ENCODE measurements at places on chromosomes 1 and 21. TPM values are rescaled to one million over a fixed set of nuclear protein-coding genes. Genes with fewer than 3 reads are reported as not detected.

The GBP4 gene
- total RNA-seq: 29.5 TPM

The ZFP69B gene
- 6.3 TPM for total RNA-seq

The SV2A gene
- total RNA-seq: 18.0 TPM

The FCGR3A gene
- total RNA-seq: not detected

The FCER1G gene
- total RNA-seq: 0.63 TPM

The SLC2A5 gene
- total RNA-seq: not detected

The HSPA6 gene
- 1.2 TPM for total RNA-seq

The TCHHL1 gene
- not detected for total RNA-seq

The C8A gene
- not detected for total RNA-seq

The SPRR2A gene
- total RNA-seq: not detected

The CD84 gene
- 17.7 TPM for total RNA-seq

GRCh38 chr1:9340172-9340854 lies 47.6 kb downstream of the SPSB1 start:
- DNase-seq: no peak

GRCh38 chr1:155892796-155893195 lies 18.4 kb downstream of the RIT1 start:
- no peak for DNase-seq

GRCh38 chr1:26387447-26387846 lies 14.9 kb upstream of the ZNF683 start:
- DNase-seq: no peak

DNA sequence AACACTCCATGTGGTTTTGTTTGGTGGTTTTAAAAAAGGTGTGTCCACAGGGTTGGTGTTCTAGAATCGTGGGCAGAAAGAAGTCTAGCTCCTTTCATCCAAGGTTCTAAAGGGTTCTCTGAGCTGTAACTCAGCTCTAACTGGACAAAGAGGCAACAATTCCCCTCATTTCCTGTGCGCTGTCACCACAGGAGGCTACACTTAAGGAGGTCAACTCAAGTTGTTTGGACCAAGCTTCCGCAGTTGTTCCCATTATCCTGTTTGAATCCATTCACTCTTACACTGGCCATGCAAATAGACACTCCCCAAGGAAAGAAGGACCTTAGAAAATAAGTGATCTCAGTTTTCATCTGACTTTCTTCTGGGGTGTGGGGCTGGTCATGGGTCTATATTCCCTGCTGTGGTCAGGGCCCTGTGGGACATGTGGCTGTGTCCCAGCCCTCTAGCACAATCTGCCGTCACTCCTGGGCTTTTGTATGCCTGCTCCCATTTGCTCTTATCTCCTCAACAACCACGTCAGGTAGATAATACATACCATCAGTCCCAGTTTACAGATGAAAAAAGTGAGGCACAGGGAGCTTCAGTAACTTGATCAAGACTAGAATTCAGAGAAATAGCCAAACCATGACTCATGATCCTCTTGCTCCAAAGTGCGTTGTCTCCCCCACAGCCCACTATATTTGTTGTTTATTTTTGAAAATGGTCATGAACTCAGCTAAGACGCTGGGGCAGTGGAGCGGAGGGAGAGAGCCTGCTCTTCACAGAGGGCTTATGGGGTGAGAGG lies 103.6 kb downstream of the RHOU start:
- no peak for DNase-seq

GRCh38 chr1:39761557-39762260 lies 9.4 kb downstream of the OXCT2 start:
- DNase-seq: no peak

- no peak for DNase-seq
Observed at GRCh38 chr1:85328713-85329397, 52.4 kb upstream of the BCL10 start.

DNA sequence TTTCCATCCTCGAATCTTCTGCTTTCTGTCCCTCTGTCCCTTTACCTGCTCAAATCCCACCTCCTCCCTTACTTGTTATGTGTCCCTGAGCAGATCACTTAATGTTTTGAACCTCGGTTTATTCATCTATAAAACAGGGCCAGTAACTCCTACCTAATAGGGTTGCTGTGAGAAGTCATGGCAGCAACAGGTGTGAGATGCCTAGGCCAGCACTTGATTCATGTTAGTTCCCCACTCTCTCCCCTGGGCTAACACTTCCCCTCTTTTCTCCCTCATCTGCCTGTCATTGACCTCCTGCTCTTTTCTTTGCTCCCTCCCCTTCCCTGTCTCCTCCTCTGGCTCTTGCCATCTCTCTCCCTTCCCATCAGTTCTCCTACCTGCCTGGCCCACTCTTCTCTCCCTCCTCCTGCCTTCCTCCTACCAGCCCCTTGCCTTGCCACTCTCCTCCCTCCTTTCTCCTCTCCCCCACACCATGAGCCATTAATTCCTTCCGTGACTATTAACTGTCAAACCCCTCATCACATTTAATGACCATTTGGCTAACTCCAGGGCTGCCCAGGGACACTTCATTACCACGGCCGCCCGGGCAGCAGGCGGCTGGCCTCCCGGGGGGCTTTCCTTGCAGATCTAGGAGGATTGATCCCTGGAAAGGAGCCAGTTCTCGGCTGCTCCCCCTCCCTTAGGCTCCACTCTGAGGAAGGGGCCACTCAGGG lies 90.6 kb upstream of the CD1D start:
- DNase-seq: no peak

- DNase-seq: no peak
Observed at GRCh38 chr1:153778051-153778823, 3.0 kb downstream of the SLC27A3 start.

- DNase-seq: peak; percentile 85
Observed at GRCh38 chr1:88998716-88999115, 6.3 kb upstream of the KYAT3 start.

DNA sequence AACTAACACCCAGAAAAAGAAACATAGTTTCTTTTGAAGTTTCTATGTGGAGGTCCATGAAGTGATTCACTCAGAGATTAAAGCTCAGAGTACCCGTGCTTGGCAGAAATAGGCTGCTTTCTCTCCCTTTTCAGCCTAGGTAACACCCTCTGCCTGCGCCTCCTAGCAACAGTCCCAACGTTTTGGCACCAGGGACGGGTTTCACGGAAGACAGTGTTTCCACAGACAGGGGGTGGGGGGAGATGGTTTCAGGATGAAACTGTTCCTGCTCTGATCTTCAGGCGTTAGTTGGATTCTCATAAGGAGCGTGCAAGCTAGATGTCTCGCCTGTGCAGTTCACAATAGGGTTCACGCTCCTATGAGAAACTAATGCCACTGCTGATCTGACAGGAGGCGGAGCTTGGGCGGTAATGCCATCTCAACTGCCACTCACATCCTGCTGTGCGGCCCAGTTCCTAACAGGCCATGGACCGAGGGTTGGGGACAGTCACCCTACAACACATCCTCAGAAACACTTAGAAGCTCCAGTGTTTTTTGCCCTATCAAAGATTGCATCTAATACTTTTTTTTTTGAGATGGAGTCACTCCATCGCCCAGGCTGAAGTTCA lies 53.2 kb downstream of the CHML start:
- no peak for DNase-seq

DNA sequence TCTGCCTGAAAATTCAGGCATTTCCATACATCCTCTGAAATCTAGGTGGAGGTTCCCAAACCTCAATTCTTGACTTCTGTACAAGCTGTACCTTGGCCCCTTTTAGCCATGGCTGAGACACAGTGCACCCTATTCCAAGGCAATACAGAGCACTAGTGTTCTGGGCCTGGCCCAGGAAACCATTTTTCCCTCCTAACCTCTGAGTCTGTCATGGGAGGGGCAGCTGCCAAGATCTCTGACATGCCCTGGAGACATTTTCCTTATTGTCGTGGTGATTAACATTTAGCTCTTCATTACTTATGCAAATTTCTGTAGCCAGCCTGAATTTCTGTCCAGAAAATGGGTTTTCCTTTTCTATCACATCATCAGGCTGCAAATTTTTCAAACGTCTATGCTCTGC lies 248.0 kb upstream of the RGS18 start:
- no peak for DNase-seq

DNA sequence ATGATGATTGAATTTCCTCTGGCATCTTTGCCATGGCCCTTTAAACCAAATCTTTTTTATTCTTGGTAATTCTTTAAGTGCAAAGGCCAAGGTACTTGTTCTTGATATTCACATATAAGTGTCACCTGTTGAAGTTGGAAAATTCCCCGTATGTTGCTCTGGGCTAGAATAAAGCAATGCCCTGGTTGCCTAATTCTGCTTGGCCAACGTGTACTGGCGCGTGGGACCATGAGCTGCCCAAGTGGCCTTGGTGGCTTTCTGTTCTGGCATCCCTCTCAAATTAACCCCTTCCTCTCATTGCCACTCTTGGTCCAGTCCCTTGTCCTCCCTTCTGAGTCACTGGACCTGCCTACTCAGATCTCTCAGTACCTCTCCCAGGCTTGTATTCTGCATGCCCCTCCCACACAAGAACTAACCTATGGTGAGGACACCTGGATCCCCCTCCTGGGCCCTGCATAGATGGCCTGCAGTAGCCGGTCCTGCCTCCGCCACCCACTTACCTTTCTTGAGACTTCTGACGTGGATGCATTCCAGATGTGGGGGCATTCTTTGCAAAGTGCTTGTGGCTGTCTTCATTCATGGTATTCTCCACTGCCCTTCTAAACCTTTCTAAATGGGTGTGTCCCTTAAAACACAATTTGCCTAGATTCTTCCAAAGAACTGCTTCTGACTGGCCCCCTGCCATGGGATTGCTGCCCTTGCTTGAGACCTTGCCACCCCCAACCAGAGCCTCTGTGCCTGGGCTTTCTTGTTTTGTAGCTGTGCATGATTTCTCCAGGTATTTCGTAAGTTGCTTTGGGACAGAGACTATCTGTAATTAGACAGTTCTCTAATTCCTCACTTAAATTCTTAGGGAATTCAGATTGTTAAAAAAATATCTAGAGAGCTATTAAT lies 152.4 kb downstream of the GALNT2 start:
- DNase-seq: no peak

DNA sequence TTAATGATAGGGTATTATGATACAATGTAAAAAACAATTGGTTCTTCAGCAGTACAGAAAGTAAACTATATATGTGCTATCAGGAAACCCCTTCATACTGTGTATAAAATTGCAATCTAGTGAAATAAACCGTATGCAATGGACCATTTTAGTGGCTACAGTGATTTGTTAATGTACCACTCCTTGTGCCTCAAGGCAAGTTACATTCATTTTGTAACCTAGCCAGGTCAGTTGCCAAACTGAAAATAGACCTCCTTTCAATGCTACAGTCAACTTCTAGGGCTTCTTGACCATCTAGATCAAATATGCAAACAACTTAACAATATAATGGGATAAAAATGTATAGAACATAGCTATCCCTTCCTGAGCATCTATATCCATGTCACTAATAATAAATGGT lies 52.0 kb upstream of the RAVER2 start:
- no peak for DNase-seq

- DNase-seq: no peak
Observed at GRCh38 chr1:241332987-241333386, 24.0 kb downstream of the RGS7 start.

DNA sequence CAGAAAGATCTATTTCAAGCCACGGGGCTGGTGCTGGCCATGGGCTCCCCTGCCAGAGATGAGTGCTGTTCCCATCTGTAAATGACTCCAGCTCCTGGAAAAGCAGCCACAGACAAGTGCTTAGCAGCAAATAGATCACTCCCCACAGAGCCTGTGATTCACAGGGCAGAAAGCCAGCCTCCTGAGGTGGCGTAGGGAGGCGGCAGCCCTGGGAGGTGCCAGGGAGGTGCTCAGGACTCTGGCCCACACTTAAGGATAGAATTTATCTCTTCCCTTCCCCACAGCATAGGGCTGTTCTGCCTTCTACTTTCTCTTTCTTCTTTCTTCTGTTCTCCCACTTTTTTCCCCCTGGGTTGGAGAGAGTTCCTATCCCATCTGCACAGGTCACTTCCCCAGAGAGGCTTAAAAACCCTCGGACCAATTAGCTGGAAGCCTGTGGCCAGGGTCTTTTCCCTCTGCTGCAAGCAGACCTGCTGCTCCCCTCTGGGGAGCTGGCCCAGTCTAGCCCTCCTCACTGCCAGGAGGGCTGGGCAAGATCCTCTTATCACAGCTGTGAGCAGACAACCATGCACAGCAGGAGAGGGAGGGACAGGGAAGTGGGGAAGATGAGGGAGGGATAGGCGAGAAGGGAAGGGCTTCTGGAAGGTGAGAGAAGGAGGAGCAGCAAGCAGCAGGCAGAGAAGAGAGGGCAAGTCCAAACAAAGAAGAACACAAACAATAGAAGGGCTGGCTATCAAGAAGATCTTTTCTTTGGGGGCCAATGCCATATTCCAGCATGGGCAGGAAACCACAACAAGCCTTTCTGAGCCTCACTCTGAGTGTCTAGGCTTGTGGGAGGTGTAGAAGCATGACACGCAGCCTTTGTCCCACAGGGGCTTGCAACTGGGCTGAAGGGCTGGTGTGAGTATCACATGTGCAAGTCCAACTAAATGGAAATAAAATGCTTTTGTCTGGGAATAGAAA lies 41.0 kb downstream of the KCND3 start:
- no peak for DNase-seq

GRCh38 chr1:237235091-237235490 lies 193.1 kb downstream of the RYR2 start:
- no peak for DNase-seq

DNA sequence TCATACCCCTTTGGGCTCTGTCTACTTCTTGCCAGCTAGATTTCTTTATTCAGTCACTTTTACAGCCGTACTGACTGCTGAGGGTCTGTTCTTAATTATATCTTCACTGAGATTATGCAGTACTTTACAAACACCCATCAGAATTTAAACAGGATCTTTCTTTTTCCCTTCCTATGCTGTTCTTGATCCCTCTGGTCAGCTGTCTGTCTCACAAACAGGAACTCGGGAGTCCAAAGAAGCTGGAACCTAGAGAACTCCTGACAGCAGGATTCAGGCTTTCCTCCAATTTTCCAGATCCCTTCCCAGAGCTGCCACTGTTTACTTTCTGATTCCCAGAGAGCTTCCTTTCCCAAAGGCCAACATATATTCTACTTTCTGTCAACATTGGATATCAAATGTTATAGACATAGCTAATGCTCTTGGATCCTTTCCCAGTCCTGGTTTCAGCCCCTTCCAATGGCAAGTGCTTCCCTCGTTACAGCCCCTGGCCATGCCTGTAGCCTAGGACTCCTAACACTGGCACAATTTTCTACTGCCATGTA lies 59.5 kb downstream of the ATP2B4 start:
- no peak for DNase-seq

DNA sequence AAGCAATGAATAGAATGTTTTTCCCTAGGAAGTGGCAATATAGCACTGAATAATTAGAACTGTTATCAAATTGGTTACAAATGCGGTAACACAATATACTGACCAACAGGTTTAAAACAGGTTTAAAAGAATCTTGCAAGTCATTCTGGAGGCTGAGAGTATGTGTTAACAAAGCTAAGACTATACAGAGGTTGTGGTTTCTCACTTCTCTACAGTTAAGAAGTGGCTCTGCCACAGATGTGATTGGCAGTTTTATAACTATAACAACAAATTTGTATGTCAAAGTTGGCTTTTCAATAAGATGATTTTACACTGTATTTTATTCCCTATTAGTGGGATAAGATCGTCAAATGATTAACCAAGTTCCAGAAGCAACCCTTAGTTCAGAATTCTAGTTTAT lies 7.1 kb downstream of the ANGEL2 start:
- no peak for DNase-seq

GRCh38 chr1:8554956-8555534 lies 237.1 kb downstream of the SLC45A1 start:
- no peak for DNase-seq

GRCh38 chr21:46663754-46664153 lies 28.3 kb downstream of the PRMT2 start:
- DNase-seq: peak; percentile 46

Measured in activated CD4-positive, alpha-beta T cell treated with anti-CD3 and anti-CD28 coated beads, Interleukin-2, amount 10 ng/mL, durations not matched to agents 24 days and 14 days (primary cell).